ENCODE measurements at places on chromosomes 7 and 10.

DNA sequence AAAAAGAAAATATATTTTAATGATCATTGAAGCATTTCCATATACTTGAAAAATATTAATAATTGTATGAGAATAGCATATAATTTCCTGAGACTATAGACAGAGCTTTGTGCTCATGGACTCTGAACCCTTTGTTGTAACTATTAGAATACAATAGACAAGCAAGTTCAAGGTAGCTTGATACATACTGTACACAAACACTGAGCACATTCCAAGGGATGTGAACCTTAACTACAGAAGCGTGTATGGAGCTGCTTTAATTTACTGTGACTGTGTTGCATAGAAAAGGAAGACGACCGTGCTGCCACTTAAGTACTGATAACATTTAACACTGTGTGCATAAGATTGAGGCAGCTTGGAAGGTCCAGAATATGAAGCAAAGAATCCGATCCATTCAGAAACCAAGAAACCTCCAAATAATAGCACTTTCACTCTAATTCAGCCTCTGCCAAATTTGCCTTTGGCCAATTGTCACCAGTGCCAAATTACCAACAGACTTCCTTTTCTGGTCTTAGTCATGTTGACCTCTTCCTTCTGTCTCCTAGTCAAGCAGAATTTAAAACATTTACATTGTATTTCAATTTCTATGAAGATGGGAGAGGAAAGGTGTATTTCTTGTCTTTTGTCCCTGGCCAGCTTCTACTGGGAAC is 566.1 kb upstream of the GALNT17 start:
- no peak for DNase-seq

GRCh38 chr7:1923409-1924257 is 253.6 kb downstream of the ELFN1 start:
- no peak for DNase-seq

GRCh38 chr7:86762129-86762528 is 118.4 kb downstream of the GRM3 start:
- DNase-seq = no peak

DNA sequence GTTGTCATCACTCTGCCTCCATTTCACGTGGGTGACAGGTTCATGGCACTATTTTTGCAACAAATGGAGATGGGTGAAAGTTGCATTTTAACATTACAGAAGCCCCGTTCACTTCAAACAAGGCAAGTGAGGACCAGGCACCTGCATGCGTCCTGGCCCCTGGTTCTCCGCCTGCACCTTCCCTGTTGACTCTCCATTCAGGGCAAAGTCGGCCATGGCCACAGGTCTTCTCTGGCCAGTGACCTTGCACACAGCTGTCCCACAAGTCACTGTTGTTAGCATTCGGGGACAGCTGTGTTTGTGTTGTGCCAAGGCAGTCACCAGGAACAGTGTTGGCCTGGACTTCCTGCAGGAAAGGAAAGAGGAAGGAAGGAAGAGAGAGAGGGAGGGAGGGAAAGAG is 554.9 kb downstream of the TCERG1L start:
- DNase-seq = no peak

GRCh38 chr10:124307591-124307990 is 111.1 kb downstream of the OAT start:
- no peak for DNase-seq

DNA sequence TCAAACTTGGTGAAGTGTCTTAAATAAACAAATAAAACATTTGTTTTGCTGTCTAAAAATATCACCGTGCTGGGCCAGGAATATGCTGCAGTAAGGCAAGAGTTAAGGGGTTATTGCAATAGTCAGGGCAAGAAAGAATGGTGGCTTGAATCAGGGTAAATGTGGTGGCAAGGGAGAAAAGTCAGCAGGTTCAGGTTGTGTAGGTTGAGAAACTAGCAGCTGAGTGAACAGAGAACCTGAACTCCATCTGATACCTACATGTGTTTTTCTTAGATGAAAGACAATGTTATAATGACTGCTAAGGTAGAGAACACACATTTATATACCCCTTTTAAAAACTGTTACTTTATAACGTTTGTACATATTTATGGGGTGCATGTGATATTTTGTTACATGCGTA is 28.7 kb downstream of the OTUD1 start:
- DNase-seq = no peak

DNA sequence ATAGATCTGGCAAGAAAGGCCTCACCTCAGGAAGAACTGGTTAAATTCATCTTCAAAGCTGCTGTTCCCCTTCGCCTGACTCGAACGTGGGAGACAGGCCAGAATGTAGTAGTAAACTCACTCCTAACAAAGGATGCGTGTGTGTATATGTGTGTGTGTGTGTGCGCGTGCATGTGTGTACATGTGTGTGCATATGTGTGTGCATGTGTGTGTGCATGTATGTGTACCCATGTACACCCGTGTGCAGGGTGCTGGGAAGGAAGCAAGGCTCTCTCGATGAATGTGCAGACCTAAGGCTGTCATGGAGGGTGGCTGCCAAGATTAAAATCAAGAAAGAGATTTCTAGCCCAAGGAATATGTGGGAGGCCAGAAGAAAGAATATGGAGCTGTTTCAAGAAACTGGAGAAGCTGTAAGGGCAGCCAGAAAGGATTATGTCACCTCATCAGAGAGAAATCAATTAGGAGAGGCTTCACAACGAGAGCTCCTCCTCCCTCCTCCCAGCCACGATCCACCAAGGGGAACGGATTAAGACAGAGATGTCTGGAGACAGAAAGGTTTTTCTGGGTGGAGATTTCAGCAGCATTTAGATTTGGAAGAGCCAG is 34.0 kb upstream of the LBX1 start:
- no peak for DNase-seq

- DNase-seq = no peak
Observed at GRCh38 chr10:13788711-13789447, 202.1 kb downstream of the PRPF18 start.

DNA sequence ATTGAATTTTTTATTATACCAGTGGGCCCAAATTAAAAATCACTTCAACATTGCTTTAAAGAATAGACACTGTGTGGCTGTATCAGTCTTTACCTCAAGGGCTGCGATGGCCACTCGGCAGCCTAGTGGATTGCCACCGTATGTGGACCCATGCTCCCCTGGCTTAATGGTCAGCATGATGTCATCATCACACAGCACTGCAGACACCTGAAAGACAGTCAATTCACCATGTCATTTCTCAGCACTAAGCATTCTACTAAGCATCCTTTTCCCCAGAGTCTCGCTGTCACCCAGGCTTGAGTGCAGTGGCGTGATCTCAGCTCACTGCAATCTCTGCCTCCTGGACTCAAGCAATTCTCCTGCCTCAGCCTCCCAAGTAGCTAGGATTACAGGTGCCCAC is 17.1 kb downstream of the OAT start:
- DNase-seq = no peak

DNA sequence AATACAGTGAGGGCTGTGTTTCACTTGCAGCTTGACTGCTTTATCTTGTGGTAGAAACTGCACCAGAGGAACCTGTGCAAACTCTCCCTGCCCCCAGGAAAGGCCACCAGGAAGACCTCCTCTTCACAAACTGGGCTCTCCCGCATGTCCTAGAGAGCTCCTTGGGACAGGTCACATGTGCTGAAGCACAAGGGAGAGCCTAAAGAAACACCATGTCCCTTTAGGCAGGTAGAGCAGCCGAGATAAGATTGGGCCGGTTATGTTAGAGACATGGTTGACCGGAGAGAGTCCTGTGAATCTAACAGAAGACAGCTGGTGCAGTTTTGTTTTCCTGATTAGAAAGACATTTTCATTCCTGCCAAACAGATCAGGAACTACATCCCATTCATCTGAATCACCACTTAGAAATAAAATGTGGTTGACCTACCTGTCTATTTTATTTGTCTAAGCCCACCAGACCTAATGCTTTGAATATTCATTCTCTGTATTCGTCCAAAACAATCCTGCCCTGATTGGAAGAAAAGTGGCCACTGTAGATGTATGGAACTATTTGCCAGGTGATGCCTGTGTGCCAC is 224.1 kb downstream of the GLI3 start:
- DNase-seq = no peak

DNA sequence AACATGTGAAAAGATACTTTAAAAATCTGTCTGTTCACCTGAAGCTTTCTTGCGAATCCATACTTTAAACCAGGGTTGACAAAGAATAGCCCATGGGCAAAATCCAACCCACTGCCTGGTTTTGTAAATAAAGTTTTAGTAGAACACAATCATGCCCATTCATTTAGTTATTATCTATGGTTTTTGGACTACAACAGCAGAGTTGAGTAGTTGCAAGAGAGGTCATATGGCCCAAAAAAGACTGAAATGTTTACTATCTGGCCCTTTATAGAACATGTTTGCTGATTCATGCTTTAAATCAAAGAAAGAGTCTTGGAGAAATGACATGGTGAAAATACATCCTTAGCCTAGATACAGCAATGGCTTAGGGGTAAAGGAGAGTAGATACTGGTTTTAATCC is 356.2 kb downstream of the RNLS start:
- DNase-seq = no peak

GRCh38 chr10:50613150-50613549 is 10.6 kb downstream of the SGMS1 start:
- no peak for DNase-seq

DNA sequence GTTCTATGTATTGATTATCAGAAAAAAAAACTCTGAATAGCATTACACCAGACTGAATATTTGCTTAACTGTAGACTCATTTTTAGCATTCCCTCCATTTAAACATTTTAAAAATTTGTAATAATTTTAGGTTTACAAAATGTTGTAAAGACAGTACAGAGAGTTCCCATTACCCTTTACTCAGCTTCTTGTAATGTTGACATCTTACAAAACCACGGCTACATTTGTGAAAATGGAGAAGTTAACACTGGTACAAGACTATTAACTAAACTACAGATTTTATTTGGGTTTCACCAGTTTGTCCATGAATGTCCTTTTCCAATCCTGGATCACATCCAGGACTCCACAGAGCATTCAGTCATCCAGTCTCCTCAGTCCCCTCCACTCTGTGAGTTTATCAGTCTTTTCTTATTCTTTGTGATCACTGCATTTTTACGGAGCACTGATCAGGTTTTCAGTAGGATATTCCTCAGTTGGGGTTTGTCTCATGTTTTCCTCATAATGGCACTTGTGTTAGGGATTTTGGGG is 130.0 kb upstream of the EEPD1 start:
- no peak for DNase-seq

- DNase-seq = no peak
Observed at GRCh38 chr10:124008681-124009080, 84.7 kb downstream of the CHST15 start.

- no peak for DNase-seq
Observed at GRCh38 chr10:90937645-90938258, 16.9 kb upstream of the ANKRD1 start.

- no peak for DNase-seq
Observed at GRCh38 chr7:20288036-20288435, 42.7 kb upstream of the ITGB8 start.

- peak; percentile 45 for DNase-seq
Observed at GRCh38 chr10:75399461-75400162, 2.0 kb downstream of the ZNF503 start.

DNA sequence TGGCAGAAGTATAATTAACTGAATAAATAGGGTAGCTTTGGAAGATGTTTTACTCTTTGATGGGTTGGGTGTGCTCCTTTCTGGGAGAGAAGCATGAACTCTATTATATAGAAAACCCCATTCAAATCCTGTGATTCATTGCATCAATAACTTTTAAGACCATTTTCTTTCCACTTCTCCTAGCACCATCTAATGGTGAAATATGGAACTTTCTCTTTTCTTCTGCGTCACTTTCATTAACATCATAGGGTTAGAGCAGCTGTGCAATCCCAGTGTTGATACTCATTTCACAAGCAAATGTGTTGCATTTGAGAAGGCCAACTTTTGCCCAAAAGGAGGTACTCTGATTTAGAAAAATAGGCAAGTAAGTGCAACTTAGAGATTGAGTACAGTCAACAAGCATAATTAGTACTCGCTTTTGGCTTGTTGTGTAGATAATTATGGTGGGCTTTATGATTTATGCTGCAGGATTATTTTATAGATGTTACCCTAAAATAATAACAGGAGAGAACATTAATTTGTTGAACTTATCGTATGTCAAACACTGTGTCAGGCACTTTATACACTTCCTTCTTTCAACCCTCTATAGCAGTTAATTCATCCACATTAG is 92.9 kb downstream of the CPED1 start:
- DNase-seq = no peak

- DNase-seq = no peak
Observed at GRCh38 chr10:131978851-131979250, 2.9 kb downstream of the BNIP3 start.

- DNase-seq = no peak
Observed at GRCh38 chr7:68107968-68108367, 1111.3 kb downstream of the TYW1 start.
